ENCODE measurements at places on chromosomes 3 and 15. TPM values are rescaled to one million over a fixed set of nuclear protein-coding genes. Genes with fewer than 3 reads are reported as not detected.

Gene CCDC12
- total RNA-seq: 15.2 TPM

Gene PLSCR5
- total RNA-seq: not detected

Gene AGTR1
- total RNA-seq: 0.30 TPM

Gene SHC4
- total RNA-seq: 3.9 TPM

Gene ROPN1B
- total RNA-seq: not detected

Gene CTDSPL
- 24.4 TPM for total RNA-seq

Gene ARIH2
- 68.4 TPM for total RNA-seq

Measured in smooth muscle cell of the pulmonary artery (primary cell).